OCI-LY7 (cell line): ENCODE measurements at places on chromosomes 7 and 10. TPM values are rescaled to one million over a fixed set of nuclear protein-coding genes. Genes with fewer than 3 reads are reported as not detected.

CTAGE15 gene
- not detected in 2 replicates for total RNA-seq

HELLS gene
- total RNA-seq = 174 and 190 TPM in 2 replicates

FLNC gene
- 0.06 TPM in 2 replicates for total RNA-seq

CLCN1 gene
- not detected in 2 replicates for total RNA-seq

DNA sequence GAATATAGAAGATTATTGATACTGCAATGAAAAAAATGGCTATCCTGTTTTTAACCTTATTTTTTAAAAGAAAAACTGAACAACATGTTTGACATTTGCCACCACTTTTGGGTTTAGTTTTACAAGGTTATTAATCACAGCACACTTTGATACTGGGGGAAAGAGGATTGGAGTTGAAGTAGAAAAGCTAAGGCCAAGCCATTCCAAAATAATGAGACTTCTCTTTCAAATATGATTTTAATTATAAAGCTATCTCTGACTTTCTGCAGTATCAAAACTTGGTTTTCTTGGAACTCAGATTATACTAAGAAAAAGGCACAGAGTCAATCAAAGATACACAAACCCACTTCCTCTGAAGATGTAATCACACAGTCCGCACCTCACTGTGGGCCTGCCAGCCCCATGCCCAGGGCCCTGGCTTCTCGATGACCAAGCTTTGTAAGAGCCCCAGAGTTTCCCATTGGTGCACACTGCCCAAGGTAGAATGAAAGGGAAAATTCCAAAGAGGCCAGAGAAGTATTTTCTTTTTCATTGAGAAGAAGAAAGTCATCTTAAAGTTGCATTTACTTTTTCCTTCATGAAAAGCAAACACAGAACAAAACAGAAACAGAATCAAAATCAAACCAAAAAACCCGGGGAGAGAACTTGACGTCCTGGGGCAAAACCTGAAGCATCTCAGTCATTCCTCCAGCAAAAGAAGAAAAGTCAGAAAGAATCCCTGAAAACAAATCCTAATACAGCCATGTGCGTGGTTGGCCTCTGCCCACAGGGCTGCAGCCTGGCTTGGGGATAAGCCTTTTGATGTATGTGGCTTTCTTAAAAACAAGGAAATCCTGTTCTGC, 187.7 kb upstream of the KLF6 start:
- DNase-seq = no peak

DNA sequence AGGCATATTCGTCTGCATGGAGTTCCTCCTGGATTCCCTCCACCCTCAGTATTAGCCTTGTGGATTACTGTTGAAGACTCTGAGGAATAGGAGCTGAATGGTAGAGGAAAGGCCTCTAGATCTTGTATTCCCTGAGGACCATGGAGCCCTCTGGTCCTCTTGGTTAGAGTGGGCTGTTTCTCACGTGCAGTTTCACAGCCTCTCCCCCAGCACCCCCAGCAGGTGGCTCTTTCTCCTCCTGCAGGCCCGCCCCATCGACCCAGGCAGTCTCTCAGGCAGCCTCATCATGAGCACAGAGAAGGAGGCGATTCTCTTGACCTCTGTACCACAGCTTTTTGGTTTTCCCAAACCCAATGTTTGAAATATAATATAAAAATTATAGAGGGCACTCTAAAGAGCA, 102.0 kb downstream of the WNT2 start:
- no peak for DNase-seq

DNA sequence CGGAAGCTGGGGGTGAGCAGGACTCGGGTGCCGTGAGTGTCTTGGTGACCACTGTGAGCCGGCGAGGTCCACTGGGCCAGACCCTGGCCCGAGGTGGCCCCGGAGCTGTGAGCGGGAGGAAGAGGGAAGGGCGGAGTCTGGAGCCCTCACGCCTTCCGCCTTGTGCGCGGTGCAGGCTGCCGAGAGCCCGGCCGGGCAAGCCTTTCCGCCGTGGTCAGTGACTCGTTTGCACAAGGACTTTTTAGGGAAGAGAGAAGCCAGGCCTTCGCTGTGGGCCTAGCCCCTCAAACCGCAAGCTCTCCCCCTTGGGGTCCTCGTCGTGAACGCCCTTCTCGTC, 40.9 kb upstream of the ZNF32 start:
- no peak for DNase-seq

DNA sequence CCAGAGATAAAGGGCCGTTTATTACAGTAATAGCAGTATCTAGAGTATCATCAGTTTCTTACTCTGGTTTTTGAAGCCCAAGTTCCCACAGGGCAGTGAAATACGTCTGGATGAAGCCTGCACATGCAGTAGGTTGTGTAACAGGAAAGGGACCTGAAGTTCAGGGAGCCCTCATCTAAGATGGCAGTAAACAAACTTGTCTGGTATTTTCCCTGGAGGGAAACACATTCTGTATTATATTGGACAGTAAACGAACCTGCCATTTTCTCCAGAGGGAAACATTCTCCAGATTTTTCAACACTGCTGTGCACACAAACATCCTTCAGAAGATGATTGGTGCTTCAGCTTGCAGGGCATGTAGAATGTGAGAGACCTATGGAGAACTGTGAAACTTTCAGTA, 189.9 kb downstream of the TFEC start:
- DNase-seq = no peak

- no peak for DNase-seq
Observed at GRCh38 chr10:3995302-3996210, 210.5 kb upstream of the KLF6 start.

DNA sequence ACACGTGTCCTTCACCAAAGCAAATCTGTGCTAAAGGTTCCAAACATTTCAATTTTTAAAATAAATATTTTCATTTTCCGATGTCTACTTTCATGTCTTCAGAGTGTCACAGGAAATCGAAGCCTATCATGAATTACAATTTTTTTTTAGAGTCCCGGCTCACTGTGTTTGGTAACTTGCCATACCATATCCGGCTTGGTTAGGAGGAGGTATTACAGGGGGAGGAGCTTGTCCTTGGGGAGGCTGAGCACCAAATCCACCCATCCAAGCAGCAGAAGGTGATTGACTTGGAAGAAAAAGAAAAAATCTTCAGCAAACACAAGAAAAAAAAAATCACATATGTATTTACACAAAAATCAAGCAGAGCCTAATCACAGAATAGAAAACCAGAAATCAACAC, 21.3 kb downstream of the TIAL1 start:
- DNase-seq = no peak

DNA sequence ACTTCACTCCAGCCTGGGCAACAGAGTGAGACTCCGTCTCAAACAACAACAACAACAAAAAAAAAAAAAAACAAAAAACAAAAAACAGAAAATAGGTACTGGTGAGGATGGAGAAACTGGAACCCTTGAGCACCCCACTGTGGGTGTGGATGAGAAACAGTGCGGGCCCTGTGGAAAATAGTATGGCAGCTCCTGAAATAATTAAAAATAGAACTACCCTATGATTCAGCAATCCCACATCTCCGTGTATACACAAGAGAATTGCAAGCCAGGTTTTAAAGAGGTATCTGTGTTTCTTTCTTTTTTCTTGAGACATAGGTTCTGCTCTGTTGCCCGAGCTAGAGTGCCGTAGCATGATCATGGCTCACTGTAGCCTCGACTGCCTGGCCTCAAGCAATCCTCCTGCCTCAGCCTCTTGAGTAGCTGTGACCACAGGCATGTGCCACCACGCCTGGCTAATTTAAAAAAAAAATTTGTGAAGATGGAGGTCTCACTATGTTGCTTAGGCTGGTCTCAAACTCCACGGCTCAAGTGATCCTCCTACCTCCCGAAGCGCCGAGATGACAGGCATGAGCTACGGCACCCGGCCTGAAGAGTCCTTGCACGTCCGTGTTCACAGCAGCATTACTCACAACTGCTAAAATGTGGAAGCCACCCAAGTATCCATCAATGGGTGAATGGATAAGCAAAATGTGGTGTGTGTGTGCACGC, 39.5 kb downstream of the EBF3 start:
- no peak for DNase-seq

GRCh38 chr10:116737627-116738327, 4.6 kb downstream of the HSPA12A start:
- DNase-seq = no peak

DNA sequence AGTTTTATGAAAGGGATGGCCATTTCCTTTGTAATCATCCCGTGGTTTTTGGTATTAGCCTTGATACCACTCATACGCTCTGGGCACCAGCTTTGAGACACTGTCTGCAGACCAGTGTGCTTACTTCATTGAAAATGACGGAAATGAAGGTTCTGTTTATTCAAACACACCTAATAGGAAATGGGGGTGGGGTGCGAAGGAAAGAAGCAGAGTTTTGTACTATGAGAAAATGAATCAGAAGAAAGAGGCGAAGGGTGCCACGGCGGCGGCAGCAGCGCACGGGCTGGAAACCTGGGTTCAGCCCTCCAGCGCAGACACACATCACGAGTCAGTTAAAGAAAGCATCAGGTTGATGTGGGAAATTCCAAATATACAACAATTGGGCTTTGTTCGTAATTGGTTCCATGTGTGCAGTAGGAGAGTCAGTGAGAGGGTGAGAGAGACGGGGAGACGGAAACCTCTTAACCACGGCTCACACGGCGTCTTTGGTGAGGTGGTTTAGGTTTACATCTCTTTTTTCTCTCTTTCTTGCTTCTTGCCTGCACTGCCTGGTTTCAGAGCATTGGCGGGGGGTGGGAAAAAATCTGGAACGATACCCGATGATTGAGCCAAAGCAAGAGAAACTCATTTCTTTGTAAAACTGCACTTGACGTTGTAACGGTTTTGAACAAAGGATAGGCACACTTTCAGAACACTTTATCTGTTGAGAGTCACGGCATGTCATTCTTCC, 321.2 kb downstream of the FRMD4A start:
- no peak for DNase-seq

DNA sequence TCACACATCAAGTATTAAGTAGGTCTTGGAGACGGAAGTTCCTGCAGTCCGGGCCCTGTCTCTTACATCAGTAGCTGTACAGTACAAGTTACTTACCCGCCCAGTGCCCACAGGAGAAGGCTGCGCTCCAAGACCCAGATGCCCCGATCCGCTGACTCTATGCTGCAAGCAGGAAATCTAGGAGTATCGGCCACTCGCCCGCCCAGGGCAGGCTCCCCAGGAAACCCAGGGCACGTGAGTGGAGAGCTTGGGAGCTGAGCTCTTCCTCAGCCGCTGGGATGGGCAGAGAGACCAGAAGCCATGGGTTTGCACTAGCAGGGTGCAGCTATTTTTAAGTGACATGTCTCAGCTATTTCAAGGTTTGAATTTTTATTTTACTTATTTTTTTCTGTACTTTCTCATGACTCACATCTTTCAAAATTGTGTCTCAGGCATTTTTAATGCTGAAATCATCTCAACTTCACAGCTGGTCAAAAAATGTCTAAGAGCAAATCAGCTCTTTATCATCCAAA, 1.9 kb upstream of the GPER1 start:
- peak; percentile 56 for DNase-seq

DNA sequence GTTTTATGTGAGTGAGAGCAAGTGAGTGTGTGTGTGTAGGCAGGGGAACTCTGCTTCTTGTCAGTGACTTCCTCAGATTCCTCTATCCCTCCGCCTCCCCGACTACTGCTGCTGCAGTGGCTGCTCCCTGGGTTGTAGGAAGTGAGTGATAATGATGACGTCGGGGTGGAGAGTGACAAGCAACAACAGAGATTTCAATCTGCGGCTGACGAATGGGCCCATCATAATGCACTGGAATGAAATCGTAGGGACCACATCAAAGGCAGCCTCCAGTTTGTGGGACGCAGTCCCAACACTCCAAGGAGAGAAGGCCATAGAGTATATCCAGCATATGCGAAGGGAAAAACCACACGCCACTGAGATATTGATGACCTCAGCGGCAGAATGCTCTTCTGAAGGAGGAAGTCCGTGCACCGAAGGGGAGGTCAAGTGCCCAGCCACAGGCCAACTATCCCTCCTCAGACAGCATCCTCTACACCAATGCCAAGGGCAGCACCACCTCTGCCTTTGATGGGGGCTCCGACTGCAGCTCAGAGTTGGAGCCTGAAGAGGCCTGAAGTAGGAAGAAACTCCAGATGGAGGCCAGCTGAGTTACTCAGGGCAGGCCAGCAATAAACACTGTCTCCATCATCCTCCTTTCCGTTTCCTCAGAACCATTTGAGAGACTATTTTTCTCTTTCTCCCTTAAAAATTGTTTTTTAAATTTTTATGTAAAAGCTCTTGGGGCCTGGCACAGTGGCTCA, 11.3 kb upstream of the STMP1 start:
- no peak for DNase-seq

DNA sequence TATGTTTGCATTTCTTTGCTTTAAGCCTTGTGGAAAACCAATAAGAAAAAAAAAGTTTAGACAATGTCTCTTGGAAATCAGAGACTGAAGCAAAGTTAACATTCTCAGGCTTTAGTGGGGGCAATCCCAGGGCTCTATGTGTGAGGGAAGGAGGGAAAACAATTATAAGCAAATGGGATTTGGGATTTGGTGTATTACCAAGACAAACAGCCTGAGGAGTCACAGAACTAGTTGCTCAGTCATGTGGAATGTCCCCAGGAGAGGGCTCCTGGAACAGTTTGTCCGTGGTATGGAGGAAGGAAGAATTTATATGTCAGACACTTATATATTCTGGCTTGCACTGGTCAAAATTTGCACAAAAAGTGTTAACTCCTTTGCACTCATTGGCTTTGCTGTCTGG, 562.9 kb upstream of the TPK1 start:
- no peak for DNase-seq
